Kidney glomerular epithelial cell (primary cell): ENCODE measurements at places on chromosomes 7 and 10.

DNA sequence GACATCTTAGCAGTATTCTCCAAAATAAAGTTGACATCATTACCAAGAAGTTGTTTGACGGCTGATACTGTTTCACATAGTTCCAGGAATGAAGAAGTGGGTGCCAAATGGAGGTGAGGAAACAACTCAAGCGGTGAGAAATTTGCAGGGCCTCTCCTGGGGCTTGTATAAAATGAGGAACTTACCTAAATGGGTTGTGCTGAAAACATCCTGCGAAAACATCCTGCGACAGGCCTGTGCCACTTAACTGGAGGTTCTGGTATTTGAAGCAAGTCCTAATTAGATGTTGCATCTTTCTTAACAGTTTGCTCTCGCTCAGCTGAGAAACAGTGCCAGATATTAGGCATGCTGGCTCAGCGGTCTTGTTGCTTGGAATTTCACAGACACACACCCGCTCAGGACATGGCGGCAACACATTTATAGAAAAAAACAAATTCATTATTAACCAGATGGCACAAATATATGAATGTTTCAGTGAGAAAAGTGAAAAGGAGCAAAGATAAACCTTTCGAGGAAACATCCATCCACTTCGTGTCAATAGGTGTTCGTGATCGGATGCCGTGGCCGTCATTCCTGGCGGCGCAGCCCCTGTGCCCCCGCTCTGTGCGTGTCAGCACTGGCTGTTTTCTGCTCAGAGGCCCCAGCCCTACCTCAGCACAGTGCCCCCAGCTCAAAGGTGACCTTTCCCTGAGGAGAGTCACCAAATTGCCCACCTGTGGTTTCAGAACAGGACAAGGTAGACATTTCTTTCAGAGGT lies 48.1 kb downstream of the CDC123 start:
- DNase-seq: no peak

- DNase-seq: peak; percentile 37
These were observed 197.3 kb downstream of the PRPF18 start for GRCh38 chr10:13784067-13784466.

DNA sequence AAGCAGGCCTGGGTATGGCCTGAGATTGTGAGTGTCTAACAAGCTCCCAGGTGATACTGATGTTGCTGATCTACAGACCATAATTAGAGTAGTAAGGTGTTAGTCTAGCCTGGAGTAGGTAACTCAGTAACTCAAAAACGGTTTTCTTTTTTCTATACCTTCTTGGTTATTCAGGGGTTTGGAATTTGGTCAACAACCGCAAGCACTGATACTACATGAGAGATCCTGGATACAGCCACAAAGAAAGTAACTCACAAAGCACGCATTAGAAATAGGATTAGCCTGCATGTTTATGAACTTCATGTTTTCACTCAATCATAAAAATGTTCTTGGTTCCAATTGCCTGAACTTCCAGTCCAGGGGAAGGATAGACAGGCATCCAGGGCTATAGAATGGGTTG lies 803.5 kb downstream of the MAGI2 start:
- DNase-seq: no peak

DNA sequence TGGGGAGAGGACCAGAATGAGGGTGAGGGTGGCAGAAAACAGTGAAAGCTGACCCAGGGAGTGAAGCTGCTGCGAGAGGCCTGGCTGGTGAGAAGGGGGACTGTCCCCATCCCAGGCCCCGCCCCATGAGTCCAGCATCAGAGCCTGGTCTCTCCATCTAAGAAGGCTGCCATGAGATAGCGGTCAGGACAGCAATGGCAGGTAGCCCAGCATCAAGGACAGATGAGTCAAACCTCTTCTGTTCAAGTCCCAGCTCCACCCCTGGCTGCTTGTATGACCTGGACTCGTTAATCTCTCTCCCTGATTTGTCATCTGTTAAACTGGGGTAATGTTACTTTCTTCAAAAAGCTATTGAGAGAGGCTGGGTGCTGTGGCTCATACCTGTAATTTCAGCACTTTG lies 22.2 kb downstream of the GPNMB start:
- no peak for DNase-seq

DNA sequence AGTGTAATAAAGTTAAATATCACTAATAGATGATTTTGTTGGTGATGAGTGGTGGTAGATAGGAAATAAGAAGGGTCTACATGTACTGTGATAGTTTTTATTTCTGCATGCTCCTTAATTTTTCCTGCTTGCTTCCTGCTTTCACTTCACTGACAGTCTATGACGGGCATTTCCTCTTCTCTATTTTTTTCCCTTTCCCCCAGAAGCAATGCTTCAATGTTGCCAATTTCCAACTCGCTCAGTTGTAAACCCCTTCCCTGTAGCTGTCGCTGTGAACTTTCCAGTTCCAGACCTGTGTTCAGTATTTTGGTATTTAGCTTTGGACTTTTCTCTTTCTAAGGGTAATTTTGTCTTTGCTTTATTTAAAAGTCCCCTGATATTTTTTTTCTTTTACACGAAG lies 123.5 kb upstream of the AGR3 start:
- no peak for DNase-seq

DNA sequence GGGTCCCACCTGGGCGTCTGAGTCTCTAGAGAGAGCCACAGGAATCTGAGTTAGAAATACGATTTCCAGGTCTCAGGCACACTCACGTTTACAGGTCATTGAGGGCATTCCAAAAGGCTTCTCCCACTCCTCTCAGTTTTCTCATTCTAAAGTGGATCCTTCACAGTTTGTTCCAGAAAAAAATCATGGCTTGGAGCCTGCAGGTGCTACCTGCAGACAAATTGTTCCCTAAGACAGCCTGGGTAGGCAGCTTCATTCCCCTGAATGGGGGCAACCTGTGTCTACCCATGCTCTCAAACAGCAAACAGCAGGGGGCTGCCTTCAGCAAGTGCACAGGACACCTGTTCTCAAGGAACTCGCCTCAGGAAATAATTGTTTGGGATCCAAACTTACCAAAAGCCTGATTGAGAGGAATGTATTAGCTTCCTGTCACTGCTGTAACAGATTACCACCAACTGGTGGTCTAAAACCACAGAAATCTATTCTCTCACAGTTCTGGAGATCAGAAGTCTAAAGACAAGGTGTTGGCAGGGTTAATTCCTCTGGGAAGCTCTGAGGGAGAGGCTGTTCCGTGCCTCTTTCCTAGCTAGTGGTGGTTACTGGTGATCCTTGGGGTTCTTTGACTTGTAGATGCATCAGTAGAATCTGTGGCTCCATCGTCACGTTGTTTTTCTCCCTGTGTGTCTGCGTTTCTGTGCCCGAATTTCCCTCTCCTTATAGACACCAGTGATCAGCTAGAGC lies 117.2 kb downstream of the RAB11FIP2 start:
- DNase-seq: no peak

DNA sequence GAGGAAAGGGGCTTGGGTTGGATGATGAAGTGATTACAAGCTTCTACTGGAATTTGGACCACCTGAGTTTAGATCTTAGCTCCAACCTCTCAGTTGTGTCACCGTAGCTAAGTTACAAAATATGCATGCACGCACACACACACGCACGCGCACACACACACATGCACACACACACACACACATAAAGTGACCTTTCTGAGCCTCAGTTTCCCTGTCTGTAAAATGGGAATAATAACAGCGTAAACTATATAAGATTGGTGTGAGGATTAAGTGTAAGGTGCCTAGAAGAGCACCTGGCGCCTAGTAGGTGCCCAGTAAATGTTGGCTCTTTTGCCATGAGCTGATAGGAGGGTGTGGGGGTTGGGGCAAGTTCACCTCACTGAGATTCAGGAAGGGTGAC lies 12.6 kb upstream of the AQP1 start:
- no peak for DNase-seq

DNA sequence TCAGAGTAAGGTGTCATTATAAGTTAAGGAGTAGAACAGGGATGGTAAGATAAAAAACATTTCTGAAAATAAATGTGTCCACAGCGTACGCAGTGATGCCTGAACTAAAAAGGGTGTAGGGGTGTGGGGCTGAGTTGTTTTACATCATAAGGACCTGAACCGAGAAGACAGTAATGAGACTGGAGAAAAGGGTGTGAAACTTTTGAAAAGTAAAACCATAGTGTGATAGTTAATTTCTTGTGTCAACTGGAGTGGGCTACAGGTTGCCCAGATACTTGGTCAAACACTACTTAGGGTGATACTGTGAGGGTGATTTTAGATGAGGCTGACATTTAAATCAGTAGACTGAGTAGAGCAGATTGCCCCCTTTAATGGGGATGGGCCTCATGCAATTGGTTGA lies 169.0 kb upstream of the PRPS1L1 start:
- no peak for DNase-seq

- DNase-seq: no peak
These were observed 70.1 kb downstream of the COBL start for GRCh38 chr7:51246258-51247245.

DNA sequence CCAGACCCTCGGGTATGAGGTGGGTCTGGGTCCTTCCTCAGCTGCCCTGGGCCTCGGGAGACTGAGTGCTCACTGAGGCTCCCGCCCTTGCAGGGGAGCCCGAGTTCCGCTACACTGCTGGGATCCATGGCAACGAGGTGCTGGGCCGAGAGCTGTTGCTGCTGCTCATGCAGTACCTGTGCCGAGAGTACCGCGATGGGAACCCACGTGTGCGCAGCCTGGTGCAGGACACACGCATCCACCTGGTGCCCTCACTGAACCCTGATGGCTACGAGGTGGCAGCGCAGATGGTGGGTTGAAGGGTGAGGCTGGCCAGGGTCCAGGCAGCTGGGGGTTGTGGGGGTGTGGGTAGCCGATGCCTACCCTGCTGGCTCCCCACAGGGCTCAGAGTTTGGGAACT lies 7.6 kb downstream of the AEBP1 start:
- DNase-seq: no peak

- no peak for DNase-seq
These were observed 52.8 kb upstream of the TMEM273 start for GRCh38 chr10:49240946-49241345.

DNA sequence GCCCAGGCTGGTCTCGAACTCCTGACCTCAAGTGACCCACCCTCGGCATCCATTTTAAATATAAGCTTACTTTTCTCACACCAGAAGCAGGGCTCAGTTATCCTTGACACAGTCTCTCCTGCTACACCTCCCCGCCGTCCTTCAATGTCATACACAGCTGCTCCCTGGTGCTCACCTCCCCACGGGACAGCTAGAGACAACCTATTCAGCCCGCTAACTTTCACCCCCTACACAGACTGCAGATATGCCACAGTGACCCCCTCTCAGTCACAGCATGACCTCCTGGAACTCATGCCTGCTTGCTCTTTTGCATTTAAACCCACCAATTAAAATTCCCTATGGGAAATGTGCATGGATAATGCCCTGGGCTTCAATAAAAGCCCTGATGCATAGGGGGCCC lies 44.2 kb upstream of the KCNMA1 start:
- no peak for DNase-seq

- no peak for DNase-seq
These were observed 117.9 kb upstream of the AGR3 start for GRCh38 chr7:16999541-17000267.
